ENCODE measurements at places on chromosomes 4 and X.
A peak's percentile ranks its signal among the peaks of the same experiment; 100 is the strongest.

- DNase-seq = peak; percentile 1
Measured at GRCh38 chrX:9530848-9531274, 66.0 kb downstream of the TBL1X start.

DNA sequence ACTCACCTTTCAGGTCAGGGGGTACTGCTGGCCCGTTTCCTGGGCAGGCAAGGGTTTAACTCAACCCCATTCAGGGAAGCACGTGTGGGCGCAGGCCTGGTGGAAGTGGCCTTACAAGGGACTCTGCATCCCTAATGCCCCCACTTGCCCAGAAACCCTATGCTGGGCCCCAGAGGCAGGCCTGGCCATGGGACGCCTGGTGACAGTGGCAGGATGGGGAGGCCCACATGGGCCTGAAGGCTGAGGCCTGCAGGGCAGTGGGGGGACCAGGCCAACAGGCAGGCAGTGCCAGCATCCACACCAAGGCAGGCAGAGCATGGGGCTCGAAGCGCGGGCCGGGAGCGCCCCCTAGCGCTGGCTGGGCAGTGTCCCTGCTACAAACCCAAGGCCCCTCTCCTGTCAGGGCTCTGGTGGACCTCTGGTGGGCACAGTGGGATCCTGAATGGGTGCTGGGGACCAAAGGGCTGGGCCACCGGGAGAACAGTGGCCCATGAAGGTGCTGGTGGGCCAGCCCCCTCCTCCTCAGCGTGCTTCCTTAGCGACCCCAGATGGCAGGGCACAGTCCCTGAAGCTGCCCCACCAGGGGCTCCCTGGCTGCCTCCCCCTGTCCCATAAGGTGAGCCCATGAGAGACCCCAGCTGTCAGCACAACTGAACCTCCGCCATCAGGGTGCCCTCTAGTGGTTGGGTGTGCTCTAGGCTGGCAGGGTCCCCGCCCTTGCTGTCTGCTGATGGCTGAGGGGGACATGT lies 16.8 kb downstream of the FGFR3 start:
- peak; percentile 24 for DNase-seq

DNA sequence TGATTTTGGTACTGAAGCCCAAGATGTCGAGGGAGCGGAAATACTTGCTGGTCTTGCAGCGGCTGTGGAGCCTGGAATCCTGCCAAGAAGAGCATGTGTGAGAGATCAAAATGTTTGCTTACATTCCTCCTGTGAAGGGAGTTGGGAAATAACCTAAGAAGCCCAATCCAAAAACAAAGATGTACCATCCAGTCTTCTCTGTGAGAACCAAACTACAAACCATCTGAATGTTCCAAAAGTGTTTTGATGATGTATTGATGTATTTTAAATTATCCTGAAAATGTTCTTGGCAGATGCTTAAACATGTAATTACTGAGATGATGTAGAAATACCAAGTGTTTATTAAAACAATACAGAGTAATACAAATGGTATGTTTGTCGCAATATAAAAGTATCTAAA lies 10.1 kb upstream of the ADH1A start:
- DNase-seq = no peak

- no peak for DNase-seq
Measured at GRCh38 chrX:8868906-8869305, 67.7 kb upstream of the FAM9A start.

DNA sequence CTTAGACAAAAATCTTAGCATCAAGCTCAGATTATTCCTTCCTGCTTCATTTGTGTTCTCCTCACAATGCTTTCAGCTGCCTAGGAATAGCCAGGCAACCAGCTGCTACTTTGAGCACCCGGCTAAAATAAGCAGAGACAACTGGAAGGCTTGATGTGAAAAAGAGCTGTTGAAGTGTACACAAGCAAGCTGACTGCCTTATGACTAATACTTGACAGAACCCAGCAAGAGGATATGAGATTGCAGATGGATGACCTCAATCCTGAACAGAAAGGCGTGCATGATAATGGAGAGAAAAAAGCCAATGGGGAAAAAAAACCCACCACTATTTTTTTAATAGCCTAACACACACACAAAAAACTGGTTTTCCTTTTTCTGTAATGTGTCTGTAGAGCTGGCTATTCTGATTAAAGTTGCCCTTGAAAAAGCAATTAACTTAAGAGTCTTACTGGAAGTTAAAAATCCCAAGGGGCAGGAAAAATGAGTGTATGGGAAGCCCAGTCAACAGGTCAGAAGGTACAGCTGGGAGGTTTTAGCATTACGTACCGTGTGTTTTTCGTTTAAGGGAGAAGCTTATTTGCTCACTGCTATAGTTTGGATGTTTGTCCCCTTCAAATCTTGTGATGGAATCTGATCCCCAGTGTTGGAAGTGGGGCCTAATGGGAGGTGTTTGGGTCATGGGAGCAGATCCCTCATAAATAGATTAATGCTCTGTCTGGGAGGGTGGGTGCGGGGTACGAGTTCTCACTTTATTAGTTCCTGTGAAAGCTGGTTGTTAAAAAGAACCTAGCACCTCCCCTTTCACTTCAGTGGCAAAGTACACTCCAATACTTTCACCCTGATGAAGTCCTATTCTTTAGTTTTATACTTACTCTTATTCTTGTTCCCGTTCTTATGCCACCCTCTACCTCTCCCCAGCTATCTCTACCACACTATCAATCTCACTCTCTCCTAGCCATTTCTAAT lies 37.1 kb upstream of the HERC6 start:
- DNase-seq = no peak

GRCh38 chrX:14361435-14361834 lies 167.9 kb upstream of the GLRA2 start:
- no peak for DNase-seq

GRCh38 chr4:123892368-123892976 lies 495.9 kb downstream of the SPRY1 start:
- no peak for DNase-seq

- DNase-seq = no peak
Measured at GRCh38 chrX:21993265-21993664, 38.9 kb upstream of the PHEX start.

- DNase-seq = no peak
Measured at GRCh38 chr4:104716584-104716983, 221.9 kb upstream of the CXXC4 start.

DNA sequence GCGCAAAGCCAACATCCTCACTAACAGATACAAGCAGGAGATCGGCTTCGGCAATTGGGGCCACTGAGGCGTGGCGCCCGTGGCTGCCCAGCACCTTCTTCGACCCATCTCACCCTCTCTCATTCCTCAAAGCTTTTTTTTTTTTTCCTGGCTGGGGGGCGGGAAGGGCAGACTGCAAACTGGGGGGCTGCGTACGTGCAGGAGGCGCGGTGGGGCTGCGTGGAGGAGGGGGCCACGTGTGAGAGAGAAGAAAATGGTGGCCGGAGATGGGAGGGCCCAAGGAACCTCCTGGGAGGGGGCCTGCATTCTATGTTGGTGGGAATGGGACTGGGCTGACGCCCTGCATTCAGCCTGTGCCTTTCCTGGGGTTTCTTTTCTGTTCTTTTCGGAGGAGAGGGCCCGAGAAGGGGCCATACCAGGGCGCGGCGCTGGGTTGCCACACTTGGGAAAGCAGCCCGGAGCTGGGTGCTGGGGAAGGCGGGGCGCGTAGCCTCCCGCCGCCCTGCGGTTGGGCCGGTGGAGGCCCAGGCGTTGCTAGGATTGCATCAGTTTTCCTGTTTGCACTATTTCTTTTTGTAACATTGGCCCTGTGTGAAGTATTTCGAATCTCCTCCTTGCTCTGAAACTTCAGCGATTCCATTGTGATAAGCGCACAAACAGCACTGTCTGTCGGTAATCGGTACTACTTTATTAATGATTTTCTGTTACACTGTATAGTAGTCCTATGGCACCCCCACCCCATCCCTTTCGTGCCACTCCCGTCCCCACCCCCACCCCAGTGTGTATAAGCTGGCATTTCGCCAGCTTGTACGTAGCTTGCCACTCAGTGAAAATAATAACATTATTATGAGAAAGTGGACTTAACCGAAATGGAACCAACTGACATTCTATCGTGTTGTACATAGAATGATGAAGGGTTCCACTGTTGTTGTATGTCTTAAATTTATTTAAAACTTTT lies 4.5 kb downstream of the MID1IP1 start:
- DNase-seq = no peak

- no peak for DNase-seq
Measured at GRCh38 chrX:150238632-150239382, 124.3 kb upstream of the MAMLD1 start.

DNA sequence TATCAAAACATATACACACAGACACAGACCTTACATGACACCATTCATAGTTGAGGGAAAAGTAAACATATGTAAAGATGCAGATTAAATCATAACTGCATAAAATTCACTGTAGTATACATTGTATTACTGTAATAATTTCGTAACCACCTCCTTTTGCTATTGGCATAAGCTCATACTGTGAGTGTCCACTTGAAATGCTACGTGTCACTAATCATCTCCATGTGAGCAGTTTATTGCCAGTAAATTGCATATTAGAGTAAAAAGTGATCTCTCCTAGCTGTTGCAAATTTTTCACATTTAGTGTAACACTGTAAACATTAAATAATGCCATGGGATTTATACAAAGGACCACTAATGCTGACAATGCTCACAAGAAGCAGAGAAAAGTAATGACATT lies 256.7 kb upstream of the GNPDA2 start:
- no peak for DNase-seq

GRCh38 chrX:122788216-122788615 lies 395.9 kb upstream of the GRIA3 start:
- no peak for DNase-seq

DNA sequence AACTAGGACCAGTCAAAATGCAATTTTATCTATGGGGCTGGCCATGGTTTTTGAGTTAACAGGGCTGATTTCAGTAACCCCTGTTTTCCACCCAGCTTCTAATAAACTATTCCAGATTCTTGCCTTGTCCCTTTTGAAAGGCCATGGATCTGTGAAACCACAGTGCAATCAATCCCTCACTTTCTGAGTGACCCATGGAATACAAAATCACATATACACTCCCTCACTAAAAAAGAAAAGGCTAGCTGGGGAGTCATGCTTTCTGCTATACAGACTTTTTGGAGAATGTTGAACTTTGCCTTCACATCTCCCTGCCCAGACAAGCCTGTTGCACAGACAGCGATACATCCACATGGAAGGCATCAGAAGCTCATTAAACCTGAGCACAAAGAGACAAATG lies 47.9 kb downstream of the MAD2L1 start:
- DNase-seq = no peak

DNA sequence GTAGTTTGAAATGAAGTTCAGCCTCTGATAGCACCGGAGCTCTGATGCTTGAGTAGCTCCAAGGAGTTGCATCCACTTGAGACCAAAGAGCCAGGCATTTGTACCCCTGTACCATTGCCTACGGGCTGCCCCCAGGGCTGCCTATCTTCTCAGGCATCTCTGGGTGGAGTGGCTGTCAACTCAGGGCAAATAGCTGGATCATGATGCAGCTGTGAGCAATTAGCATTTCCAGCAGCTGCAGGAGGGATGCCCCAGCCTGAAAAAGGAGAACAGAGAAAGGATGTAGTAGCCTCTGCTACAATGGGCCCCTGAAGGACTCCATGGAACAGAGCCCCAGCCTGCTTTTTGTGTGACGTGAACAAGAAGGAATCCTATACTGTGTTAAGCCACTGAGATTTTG lies 492.6 kb downstream of the BCOR start:
- no peak for DNase-seq

- DNase-seq = no peak
Measured at GRCh38 chr4:145804116-145804515, 124.2 kb downstream of the C4orf51 start.

Measured in activated CD4-positive, CD25-positive, alpha-beta regulatory T cell treated with anti-CD3 and anti-CD28 coated beads, Interleukin-2, amount 50 U/mL, for 16 hours (primary cell).